ENCODE measurements at places on chromosomes 2 and 18.

DNA sequence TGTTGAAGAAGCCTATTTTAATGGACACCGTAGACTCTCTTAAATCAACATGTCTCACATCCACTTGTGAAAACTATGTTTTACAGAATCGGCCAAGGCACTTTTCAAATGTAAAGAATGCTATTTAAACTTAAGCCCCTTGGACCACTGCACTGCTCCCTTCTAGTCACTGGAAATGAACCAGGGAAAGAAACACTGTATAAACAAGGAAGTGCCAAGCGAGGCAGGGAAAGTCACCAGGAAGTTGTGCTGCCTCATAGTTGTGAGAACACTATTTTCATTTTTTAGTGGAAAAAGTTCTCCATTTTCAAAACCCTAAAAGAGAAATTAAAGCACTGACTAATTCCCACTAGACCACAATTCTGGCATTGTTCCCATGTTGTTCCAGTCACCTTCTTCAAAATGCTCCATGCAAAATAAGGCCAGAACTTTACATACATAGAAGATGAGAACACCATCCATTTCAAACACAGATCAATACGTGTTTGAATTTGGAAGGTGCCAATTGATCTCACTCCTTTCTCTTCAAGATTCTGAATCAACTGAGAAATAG is 13.5 kb downstream of the CCDC141 start:
- no peak for DNase-seq

- no peak for DNase-seq
These were observed 94.5 kb downstream of the ACKR3 start for GRCh38 chr2:236664136-236664535.

DNA sequence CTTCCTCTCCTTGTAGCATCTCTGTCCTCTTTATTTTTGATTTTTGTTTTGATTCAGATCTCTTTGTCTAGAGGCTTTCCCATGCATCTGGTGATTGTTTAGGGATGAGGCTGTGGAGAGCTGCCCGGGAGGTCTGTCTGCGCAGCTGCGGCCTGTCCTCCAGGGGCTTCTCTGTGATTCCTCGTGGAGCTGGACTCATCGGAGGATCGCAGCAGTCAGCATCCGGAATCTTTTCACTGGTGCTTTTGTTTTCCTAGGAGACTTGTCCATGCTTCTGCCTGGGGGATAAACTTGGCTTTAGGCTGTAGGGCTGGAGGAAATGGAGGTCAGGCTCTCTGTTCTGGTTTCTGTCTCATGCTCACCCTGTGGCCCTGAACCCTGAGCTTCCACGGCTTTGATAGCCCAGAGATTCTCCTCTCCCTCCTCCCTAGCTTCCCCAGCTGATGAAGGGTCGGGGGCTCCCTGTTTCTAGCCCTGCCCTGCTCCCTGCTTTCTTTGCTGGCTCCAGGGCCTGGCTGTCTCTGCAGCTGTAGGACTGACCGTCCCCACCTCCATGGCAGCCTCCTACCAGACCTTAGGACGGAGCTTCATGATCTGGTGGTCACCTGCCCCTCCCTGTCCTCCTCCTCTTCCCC is 35.5 kb downstream of the ZNF532 start:
- no peak for DNase-seq

DNA sequence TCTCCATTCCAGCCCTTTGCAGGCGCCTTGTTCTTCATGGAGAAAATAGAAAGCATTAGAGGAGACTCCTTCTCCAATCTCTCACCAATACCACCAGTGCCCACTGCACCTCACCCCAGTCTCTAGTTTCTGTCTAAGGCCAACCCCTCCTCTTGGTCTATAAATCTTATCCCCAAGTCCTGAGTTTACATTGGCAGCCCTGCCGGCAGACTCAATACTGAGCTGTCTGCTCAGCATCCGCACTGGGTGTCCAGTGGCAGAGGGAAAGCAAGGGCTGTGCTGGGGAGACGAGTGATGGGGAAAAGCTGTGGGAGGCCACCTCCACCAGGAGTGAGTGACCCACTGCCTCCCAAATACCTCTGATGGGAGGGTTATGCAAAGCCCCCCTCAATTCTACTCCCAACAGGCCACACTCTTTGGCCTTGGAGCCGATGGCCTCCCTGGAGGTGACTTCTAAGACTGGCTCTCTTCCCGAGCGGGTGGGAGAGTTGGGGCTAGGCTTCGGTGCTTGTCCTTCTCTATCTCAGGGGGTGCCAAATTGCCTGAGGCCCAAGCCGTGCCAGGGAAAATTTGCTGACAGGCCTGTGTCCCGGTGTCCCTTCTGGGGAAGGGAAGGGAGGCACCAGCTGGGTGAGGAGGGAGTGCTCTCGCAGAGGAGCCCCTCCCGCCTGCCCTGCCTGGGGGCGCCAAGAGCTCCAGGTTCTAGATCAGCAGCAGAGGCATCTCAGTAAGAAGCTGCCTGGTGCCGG is 165.2 kb upstream of the MSH6 start:
- no peak for DNase-seq

DNA sequence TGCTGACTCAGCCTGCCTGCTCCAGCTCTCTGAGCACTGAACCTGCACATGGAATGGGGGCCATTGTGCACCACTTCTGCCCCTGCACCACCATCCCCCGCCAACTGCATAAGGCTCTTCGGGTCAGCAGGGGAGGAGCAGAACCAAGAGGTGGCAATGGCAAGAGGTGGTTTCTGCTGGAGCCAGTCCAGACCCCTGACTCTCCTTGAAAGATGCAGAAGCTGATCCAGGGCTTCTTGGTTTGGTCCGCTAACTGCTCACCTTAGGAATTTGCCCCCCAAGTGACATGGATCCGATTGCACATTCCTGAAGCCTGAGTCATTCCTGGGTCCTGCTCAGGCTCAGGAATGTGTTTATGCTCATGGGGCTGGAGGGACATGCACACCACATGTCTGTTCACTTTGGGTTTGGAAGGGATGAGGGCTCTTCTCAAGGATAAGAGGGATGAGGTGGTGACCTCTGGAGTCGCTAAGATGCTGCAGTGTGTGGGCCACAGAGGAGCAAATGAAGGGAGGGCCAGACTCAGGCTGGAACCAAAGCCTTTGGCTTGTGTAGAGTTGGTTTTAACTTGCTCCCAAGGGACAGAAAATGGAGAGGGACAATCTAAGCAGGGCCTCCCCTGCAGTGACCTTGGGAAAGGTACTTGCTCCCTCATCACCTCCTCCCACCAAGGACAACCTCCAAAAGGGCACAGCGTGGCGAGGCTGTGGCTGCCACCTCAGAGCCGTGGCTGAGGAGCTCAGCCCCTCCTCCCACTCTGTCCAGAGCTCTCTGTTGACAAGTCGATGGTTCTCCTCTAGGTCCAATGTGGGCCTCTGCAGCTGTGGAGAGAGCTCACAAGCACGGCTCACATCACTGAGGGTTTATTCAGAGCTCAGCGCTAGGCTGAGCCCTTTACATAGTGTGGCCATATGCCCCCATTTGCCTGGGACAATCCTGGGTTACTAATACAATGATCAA is 66.2 kb downstream of the HS1BP3 start:
- no peak for DNase-seq

- no peak for DNase-seq
These were observed 9.9 kb upstream of the ODC1 start for GRCh38 chr2:10457846-10458598.

- DNase-seq, result no peak
These were observed 123.3 kb downstream of the NCK2 start for GRCh38 chr2:105868060-105868459.

DNA sequence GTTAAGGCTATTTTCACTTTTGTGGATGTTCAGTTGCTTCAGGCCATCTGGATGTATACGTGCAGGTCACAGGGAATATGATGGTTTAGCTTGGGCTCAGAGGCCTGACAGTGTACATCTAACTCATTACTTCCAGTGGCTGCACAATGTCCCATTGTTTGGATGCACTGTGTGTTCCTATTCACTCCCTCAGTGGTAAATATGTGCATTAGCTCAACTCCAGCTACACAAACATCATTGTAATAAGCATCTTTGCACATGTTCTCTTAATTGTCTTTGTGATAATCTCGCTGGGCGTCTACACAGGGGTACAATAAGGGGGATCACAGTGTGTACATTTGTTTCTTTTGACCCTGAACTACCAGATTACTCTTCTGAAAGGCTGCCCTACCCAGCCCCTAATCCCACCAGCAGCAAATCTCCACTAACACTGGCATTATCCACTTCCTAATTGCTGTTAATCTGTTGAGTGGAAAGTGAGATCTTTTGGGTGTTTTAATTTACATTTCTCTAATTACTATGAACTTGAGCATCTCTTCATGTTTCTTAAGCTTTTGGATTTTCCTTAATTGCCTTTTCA is 56.1 kb upstream of the POLE4 start:
- no peak for DNase-seq

GRCh38 chr2:169767243-169767888 is 31.3 kb upstream of the SSB start:
- peak; percentile 45 for DNase-seq
